ENCODE measurements at places on chromosomes 11 and 22.

- no peak for DNase-seq
Measured at GRCh38 chr11:37076866-37077265, 478.8 kb upstream of the RAG2 start.

DNA sequence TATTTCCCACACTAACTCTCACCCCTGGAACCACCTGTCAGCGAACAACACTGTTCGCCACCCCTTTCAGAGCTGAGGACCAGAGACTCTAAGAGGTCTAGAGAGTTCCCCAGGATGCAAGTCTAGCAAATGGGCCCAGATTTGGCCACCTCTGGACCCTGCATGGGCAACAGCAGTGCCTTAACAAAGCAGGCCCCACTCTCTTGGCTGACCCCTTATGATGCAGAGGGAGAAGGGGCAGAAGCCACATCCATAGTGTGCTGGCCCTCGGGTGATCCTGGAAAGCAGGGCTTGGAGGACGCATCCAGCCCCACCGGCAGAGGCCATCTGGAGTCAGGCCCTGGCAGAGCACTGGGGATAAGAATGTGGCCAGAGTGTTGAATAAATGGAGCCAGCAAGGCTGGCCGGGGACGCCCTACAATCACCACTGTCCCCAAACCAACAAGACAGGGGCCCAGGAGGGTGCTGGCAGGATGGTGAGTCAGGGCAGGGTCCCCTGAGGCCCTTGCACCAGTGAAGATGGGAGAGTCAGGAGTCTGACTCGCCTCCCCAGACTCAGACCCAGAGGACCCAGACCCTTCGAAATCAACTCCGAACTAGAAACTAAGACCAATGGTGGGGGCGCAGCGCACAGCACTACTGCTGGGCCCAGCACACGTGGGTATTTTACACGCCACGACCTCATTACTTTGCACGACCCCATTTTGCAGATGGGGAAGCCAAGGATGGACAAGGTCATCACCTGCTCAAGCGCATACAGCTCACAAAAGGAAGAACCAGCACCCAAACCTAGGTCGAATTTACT, 6.5 kb downstream of the CSNK1E start:
- no peak for DNase-seq

- no peak for DNase-seq
Measured at GRCh38 chr11:118051136-118051610, 25.7 kb upstream of the TMPRSS4 start.

GRCh38 chr22:24077416-24077815, 66.3 kb downstream of the CABIN1 start:
- no peak for DNase-seq

GRCh38 chr22:41885516-41885915, 29.4 kb downstream of the SHISA8 start:
- DNase-seq = no peak

DNA sequence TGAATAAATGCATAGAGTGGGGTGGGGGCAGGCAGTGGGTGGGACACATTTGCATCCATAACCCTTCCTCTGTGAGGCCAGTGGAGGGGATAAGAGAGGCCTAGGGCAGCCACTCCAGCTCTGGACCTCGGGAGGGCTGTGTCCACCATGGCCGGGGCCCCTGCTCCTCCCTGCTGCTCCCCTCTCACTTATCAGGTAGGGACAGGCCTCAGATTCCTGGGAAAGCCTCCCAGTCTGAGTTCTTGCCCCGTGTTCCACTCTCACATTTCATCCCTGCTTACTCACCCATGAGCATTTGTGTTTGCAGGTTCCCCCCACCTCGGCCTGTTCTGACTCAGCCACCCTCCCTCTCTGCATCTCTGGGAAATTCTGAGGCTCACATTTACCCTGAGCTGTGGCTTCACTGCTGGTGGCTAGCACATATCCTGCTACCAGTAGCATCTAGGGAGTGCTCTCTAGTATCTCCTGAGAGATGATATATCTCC, 128.7 kb upstream of the TOP3B start:
- DNase-seq = peak; percentile 1

DNA sequence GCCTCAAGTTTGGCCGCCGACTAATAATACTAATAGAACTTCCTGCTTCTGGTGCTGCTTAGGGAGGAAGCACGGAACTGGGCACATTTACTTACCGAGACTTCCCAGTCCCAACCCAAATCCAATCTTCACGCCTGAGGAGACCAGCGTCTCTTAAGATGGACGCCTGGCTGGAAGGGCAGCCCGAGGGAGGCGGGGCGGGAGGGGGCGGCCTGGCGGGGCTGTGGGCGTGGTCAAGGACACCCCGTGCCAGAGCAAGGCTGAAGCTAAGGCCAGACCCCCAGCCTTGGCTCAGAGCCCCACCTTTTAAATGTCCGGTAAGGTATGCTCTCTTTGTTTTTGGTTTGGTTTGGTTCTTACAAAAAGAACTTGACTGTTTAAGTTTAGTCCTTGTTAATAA, at the start of gene GDPD4:
Gene GDPD4, minus strand, starts transcription at position 177 of the 400 bp plus-strand sequence. CDS start 16,549 bp downstream, outside the sequence.
- no peak for DNase-seq

DNA sequence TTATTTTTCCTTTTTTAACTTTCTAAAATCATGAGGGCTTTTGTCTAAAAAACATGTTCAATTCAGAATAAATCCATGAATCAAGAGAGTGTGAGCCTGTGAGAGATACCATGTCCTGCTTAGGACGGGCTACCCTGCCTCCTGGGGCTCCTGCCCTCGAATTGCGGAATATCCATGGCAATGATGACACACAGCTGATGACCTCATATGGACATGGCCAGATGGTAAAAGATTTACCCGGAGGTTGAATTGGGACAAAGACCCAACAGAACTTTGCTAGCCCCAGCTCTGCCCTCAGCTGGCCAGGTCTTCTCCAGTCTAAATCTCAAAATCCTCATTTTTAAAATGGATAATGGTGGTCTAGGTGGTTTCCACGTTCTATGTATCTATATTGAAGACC, 538.1 kb upstream of the API5 start:
- DNase-seq = no peak

GRCh38 chr11:119351232-119351631, 4.7 kb upstream of the MFRP start:
- DNase-seq = no peak

DNA sequence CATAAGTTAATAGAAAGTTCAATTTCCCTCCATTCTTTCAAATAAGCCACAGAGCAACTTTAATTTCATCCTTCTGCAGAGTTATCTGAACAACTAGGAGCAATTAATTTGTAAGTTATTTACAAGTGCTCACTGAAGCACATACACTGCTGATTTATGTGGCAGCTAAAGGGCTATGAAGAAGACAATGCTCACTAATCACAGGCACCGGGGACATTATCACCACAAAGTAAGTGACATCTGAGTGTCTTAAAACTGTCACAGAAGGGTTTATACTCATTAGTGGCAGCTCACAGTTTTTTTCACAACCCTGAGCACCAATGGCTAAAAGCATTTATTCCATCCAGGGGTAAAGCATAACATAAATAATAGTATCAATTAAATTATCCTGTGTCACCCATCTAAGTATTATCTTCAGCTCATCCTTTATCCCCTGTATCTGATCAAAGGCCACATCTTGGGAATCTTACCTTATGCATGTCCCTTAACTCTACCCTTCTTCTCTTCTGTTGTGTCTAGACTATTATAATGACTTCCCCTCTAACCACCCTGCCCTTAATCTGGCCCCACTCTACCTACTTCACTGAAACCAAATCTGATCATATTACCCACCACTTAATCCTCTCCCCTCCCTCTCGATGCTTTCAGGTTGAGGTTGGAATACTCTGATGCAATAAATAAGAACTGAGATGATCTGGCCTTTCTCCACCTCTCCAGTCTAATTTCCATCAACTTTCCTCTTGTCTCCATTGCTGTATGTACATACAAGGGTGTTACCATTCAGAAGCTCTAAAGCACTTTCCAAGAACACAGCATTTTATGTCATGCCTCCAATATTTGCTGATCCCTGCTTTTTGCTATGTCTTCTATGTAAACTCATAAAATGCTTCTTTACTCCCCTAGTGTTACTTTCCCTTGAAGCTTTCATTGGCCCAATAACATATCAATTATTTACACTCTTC, 252.7 kb downstream of the CASP12 start:
- no peak for DNase-seq

- DNase-seq = no peak
Measured at GRCh38 chr22:20968281-20968977, 1.4 kb downstream of the AIFM3 start.

DNA sequence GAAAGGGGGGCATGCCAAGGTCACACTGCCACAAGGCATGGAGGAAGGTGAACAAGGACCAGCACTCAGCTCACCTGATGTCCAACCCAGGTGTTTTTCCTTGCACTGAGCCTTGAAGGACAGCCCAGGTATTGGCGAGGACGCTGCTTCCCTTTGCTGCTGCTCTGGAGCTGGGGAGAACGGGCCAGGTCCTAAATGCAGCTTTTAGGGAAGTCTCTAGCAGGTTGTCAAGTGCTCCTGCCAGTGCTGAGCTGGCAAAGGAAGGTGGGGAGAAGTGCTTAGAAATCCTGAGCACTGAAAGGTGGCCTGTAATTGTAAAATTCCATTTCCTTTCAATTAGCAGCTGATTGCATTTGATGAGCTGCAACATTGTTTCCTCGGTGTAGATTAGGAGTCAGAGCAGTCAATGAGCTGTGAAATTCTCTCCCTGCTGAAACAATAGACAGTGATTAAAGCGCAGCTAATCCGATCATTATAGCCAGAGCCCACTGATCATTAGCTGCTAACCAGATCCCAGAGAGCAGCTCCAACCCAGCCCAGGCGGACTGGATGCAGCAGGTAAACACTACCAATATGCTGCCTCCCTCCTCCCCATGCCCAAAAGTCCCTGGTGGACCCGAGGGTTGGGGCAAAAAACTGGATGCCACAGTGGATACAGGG, 507.6 kb downstream of the INSC start:
- DNase-seq = no peak

DNA sequence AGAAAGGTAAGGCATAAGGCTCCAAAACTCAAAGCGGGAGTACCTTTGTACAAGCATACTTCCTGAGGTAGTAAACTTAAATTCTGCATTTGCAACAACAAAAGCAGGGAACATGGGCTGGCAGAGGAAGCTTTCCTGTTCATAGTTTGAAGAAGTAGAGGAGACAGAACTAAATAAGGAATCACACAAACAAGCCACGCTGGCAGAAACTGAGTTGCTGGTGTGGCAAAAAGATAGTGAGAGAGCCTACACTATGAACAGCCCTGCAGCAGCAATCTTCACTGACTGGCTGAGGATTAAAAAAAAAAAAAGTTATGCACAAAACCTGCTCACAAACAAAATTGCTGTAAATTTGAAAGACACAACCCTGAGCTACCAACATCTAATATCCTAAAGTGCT, 46.5 kb downstream of the FCHSD2 start:
- DNase-seq = no peak

DNA sequence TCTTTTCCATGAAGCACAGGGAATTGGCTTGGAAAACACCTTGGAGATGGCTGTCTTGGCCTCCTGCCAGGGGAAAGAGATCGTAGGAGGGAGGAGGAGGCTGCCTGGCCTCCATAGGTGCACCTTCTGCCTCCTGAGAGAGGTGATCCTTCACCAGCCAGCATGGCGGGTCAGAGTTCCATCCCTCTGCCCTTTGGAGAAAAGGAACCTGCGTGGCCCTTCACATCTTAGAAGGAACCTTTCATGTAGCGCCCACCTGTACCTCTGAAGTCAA, 58.2 kb upstream of the DRD2 start:
- DNase-seq = no peak

DNA sequence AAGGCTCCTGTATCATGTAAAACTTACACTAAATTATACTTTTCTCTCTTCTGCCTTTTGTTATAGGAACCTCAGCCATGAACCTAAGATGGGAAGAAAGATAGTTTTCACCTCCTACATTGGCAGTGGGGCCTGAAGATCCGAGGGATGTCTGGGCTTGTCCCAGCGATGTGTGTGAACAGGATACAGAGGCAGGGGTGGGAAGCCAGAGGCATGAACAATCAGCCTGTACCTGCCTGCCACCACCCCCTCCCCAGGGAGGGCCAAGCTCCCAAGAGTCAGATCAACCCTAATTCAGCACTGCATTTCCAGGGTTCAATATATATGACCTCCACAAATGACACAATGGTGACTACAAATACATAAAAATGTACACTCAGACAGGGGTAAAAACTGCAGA, 9.4 kb downstream of the KIAA0930 start:
- no peak for DNase-seq

DNA sequence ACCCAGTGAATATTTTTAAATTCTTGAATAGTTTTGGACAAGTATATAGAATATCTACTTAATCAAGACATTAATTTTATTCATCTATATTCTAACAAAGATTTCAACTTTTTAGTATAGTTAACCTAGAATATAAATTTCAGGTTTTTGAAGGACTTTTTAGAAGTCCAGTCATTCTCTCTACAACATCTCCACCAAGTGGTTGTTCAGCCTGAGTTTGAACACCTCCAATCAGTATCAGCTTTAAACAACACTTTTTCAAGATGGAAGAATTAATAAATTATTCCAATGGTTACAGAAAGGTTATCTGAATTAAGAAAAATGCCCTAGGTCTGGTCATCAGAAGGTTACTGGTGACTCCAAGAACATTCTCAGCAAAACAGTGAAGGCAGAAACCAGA, 31.8 kb downstream of the EIF3M start:
- no peak for DNase-seq

- DNase-seq = no peak
Measured at GRCh38 chr11:19744130-19744529, 31.5 kb downstream of the NAV2 start.

- DNase-seq = no peak
Measured at GRCh38 chr11:4050138-4050537, 44.5 kb upstream of the RRM1 start.

DNA sequence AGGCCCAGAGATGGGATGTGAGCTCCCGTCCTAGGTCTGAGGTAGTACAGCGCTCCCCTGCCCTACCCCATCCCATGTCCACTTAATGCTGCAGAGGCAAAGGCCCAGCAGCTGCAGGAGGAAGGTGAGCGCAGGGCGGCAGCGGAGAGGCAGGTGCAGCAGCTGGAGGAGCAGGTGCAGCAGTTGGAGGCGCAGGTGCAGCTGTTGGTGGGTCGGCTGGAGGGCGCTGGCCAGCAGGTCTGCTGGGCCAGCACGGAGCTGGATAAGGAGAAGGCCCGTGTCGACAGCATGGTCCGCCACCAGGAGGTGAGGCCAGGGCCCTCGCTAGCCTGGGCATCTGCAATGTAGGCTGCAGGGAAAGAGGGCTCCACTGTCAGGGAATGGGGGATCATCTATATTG, 15.2 kb downstream of the CCDC157 start:
- no peak for DNase-seq

GRCh38 chr11:88666364-88666763, 328.8 kb upstream of the CTSC start:
- no peak for DNase-seq

DNA sequence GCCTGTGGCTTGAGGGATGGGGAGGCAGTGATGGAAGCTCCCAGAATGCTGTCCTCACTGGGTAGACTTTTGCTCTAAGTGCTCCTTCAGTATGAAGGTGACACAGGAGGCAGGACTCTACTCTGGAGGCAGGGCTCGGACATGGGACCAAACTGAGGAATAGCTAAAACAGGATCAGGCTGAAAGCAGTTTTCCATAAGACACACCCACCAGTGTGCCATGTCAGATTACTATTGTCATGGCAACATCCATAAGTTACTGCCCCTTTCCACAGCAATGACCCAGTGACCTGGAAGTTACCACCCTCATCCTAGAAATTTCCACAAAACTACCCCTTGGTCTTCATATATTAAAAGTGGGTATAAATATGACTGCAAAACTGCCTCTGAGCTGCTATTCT, 43.6 kb upstream of the GALNT18 start:
- no peak for DNase-seq

GRCh38 chr11:107221748-107222285, 203.5 kb upstream of the GUCY1A2 start:
- DNase-seq = no peak
